T follicular helper cell (primary cell): ENCODE measurements at places on chromosomes 1 and 21.
A peak's percentile ranks its signal among the peaks of the same experiment; 100 is the strongest.

DNA sequence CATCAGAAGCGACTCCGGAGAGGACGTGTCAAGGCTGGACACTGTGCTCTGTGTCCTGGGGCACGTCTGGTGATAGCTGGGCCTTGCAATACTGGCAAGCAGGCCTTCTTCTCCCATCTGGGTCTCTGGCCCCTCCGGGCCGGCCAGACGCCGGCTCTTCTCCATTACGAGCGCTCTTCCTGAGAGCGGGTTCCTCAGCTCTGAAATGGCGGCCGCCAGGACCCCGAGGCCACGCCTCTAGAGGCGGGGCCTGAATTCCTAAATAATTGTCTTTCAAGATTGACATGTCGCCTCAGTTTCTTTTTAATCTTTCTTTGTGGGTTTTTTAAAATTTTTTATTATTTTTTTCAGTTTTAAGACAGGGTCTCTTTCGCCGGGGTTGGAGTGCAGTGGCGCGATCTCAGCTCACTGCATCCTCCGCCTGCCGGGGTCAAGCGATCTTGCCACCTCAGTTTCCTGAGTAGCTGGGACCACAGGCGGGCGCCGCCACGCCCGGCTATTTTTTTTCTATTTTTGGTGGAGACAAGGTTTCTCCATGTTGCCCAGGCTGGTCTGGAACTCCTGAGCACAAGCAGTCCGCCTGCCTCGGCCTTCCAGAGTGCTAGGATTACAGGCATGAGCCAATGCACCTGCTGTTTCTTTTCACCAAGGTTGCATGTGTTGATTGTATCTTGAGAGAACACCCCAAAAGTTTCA lies 9.2 kb downstream of the RNF2 start:
- DNase-seq = no peak

- DNase-seq = no peak
Measured at GRCh38 chr1:218463194-218464156, 118.3 kb downstream of the TGFB2 start.

GRCh38 chr1:101174722-101175121 lies 62.1 kb upstream of the S1PR1 start:
- DNase-seq = no peak

DNA sequence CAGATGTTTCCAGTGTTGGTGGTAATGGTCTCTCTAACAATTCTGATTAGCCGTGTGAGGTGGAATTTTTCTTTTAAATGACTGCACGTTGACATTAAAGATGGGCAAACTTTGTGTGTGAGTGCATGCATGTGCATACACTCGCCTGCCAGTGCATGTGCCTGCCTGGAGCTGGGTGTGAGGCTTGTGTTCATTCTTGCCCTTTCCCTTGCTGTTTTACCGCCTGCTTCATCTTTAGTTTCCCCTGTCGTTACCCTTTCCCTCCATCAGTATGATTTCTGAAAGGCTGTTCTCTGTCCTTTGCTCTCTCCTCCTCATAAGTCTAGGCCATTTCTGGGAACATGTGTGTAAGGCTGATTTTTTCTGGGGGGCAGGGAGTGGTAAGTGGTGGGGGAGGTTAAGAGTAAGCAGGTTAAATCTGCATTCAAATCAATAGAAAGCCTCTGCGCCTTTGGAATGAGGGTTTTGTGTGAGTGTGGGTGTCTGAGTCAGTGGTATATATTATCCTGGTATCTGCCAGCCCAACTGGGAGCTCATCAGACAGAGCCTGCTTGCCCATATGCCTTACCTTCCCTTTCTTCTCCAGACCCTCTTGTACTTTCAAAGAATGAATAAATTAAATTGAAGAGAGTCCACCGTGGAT lies 112.5 kb downstream of the PBX1 start:
- no peak for DNase-seq

DNA sequence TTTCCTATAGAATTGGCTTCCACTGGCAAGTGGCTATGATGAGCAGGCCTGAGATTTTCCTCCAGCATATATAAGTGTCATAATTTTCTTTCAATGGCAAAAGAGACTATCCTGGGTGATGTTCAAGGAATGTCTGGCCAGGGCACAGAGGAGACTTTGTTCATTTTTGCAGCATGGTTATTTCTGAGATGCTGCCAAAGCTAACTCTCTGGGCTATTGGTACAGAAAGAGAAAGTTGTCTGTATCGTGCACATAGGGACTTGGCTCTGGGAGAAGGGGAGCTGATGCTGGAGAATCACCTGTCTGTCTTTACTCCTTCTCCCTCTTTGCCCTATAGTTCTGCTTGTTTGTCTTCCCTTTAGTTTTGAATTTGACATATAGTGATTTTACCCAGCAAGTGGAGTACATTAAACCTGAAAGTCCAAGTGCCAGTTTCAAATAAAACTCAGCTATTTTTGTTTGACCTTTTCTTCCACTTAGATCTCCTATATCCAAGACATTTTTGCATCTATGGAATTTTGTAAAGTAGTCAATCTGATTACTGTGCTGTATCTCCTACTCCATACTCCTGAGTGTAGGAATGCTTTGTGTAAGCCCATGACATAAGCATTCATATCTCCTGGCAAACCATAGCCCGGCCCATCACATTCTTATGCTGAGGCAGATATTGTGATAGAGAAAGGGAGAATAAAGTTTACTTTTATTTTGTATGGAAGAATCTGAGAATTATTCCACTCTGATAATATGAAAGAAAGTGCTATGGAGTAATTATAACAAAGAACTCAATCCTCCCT lies 3.9 kb downstream of the FNDC7 start:
- no peak for DNase-seq

DNA sequence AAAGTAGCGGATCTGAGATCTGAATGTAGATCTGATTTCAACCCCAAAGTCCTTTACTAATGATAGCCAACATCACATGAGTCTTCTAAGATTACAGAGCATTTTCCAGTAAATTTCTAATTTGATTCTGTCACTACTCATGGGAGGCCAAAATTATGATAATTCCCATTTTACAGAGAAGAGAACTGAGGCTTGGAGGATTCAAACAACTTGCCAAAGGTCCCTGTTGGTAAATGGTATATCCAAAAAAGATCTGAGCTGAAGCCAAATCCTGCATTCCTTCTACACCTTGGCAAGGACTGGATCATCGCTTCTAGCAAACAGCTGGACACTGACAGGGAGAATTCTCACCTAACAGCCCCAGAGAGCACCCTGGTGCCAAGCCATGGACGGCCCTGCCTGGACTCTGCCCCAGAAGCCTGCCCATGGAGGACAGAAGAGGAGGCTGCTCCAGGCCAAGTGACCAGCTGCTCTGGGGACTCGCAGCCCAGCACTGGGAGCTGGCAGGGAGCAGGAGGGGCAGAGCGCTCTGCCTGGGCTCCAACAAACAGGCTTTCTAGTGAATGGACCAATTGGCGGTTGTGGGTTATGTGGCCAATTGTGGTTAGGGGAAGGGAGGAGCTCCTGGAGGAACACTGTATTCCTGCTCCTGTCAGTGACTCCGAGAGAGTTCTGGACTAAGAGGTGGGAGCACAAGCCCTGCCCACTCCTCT lies 6.4 kb upstream of the CSF1 start:
- DNase-seq = no peak

DNA sequence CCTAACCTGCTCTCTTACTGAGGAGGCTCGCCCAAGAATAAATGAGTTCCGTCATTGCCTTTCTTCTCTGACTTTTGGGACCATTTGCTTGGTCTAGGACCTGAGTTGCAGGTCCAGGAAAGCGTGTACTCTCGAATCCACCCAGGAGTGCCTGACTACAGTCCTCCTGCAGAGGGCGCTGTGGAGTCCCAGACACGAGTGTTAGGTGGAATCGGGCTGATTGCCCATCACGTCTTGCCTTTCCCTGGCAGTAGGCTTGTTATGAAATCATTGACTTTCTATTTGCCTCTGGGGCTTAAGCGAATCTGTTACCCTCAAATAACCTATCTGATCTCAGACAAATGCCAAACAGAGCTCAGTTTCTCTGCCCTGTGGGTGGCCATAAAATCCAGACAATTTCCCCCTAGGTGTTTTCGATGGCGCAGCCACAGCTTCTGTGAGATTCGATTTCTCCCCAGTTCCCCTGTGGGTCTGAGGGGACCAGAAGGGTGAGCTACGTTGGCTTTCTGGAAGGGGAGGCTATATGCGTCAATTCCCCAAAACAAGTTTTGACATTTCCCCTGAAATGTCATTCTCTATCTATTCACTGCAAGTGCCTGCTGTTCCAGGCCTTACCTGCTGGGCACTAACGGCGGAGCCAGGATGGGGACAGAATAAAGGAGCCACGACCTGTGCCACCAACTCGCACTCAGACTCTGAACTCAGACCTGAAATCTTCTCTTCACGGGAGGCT lies at the start of gene IL20:
Gene IL20 (plus strand): TSS at position 685 of the 733 bp plus-strand sequence. CDS start 230 bp downstream, outside the sequence.
- DNase-seq = peak; percentile 79

DNA sequence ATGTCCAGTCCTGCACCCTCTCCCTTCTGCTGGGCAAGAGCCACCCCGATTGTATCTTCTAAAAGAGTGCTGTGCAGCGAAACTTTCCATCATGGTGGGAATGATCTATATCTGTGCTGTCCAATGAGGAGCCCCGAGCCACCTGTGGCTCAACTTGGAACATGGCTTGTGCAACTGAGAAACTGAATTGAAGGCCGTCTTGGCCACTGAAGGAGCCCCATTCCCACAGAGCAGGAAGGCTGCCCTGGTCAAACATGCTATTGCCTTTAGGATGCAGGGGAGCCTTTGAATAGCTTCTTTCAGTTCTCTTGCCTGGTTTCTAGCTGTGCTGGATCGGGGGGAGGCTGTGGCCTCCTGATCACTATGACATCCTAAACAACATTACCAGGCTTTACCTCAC lies 427.6 kb downstream of the SETD4 start:
- no peak for DNase-seq

GRCh38 chr1:10122926-10123325 lies 87.4 kb upstream of the KIF1B start:
- DNase-seq = no peak

- no peak for DNase-seq
Measured at GRCh38 chr1:209473025-209473424, 110.5 kb upstream of the CAMK1G start.

DNA sequence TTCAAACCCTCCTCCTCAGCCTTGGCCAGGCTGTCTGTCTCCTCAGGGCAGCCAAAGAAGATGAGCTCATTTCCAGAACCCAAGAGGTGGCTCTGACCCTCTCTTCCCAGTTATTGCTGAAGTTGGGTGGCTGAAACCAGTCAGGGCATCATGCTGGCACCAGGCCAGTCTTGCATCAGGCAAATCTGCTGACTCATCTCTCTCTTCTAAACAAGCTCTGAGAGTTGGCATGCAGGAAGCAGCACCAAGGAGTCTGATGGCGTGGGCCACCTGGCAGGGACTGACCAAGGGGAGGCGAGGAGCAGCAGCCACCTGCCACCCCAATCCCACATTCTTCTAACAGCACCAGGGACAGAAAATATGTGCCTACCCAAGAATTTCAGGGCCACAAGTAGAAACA lies 104.8 kb upstream of the ATP1A1 start:
- DNase-seq = no peak

DNA sequence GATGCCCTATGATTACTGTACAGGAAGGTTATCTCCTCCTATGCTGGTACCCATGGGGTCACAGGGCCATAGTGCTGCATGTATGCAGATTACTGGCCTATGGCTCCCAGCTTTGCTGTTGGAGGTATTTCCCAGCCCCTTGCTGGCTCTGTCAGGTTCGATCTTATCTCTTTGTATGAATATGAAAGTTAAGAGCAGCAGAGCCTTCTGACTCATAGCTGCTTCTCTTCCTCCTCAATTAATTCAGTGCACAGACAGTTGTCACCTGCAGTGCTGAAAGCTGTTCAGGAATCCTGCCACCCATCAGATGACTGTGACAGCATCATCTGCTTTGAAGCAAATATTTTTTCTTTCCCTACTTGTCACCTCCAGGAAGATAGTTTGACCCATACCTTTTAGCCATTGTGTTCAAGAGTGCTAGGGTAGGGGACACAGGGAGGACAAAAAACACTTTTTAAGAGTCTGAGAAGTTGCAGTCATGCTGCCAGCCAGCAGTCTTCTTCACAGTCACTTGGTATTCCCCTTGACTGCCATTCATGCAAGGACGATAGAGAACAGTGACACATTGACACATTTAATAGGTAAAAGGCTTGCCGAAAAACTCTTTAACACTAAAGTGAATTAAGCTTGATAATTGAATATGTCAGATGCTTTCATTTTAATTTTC lies 73.1 kb downstream of the KIF1B start:
- DNase-seq = no peak

- no peak for DNase-seq
Measured at GRCh38 chr1:94384485-94385265, 33.5 kb upstream of the ABCD3 start.

GRCh38 chr21:28832013-28832714 lies 160.5 kb downstream of the LTN1 start:
- no peak for DNase-seq

DNA sequence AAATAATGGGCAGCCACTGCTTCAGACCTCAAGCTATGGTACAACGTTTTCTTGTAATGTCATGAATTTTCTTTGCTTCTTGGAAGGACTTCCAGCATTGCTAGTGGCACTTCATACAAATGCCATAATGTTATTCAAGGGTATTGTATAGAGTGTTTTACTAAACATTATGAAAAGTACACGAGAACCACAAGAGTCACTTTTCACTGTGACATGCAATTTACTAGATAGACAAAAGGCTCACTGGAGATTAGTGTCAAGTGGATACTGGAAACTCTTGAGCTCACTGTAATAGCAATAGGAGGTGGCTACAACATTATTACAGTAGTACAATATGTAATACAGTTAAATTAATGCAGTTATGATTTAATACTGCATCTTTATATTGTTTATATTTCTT lies 5.3 kb upstream of the OLFM3 start:
- no peak for DNase-seq

- no peak for DNase-seq
Measured at GRCh38 chr1:228161362-228161761, 4.2 kb upstream of the IBA57 start.

GRCh38 chr1:67973051-67973450 lies 77.4 kb downstream of the DIRAS3 start:
- DNase-seq = no peak

- no peak for DNase-seq
Measured at GRCh38 chr1:219173434-219173757, 282 bp upstream of the LYPLAL1 start.

DNA sequence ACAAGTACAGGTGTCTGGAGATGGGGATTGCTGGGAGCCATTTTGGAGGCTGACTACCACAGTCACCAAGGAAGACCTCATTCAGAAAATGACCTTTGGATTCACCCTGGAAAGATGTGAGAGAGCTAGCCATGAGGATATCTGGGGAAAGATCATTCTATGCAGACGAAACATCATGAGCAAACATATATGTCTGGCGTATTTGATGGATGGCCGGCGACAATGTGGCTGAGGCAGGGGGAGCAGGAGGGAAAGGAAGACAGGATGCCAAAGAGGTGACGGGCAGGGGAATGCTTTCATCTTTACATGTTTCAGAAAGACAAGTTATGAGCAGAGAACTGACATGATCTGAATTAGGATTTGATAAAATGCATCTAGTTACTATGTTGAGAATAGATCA lies 61.5 kb upstream of the SOX13 start:
- DNase-seq = no peak

- no peak for DNase-seq
Measured at GRCh38 chr1:61391730-61392129, 309.4 kb downstream of the NFIA start.

DNA sequence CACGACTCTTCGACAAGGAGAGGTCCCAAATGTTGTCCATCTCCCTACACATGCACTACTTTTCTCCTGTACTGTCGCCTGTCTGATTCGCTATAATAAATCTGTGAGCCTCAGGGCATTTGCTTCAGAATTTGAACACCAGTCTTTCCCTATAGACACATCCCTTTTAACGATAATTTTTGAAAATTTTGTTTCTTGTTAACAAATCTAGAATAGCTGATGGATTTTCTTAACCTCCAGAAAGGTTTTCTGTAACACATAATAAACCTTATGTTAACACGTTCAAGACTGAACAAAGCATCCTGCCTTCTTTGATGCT lies 704 bp downstream of the CAPZA1 start:
- DNase-seq = no peak

- no peak for DNase-seq
Measured at GRCh38 chr1:2908081-2908480, 106.6 kb upstream of the TTC34 start.
